ENCODE measurements at places on chromosomes 5 and 9. TPM values are rescaled to one million over a fixed set of nuclear protein-coding genes. Genes with fewer than 3 reads are reported as not detected.

SLC45A2 gene
- total RNA-seq, result under 0.01 TPM

ANXA2R gene
- 5.7 TPM for total RNA-seq

FGFR4 gene
- total RNA-seq, result 36.5 TPM

PCDHAC2 gene
- total RNA-seq, result under 0.01 TPM

ARID3C gene
- total RNA-seq, result not detected

TIMD4 gene
- not detected for total RNA-seq

FIBCD1 gene
- total RNA-seq, result 9.3 TPM

IL5 gene
- total RNA-seq, result not detected

SPOCK1 gene
- total RNA-seq, result 53.9 TPM

NME5 gene
- total RNA-seq, result 2.7 TPM

OR1Q1 gene
- not detected for total RNA-seq

ARPC5L gene
- 11.0 TPM for total RNA-seq

FAM153A gene
- total RNA-seq, result not detected

RORB gene
- total RNA-seq, result 2.0 TPM

Measured in bronchial smooth muscle cell (primary cell).